ENCODE measurements at places on chromosomes 1 and 21.

GRCh38 chr1:179129702-179130473 is 48.0 kb downstream of the TOR3A start:
- DNase-seq: peak; percentile 71

DNA sequence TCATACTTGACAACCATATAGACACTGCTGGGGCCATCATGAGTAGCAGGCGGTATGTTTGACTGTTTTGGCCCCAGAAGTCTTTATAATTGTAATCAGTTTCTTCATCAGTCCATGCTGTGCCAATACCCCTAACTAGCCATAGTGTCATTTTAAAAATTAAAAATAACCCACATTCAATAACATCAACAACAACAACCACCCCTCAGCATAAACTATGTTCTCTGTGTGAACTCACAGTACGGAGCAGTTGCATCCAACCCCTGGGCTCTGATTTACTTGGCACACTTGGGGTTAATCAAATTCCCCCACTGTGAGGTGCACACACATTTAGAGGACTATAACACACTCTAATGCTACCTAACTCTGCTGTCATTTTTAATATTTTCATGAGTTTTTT is 553.7 kb downstream of the USP25 start:
- no peak for DNase-seq

GRCh38 chr1:33025761-33026160 is 10.9 kb downstream of the AK2 start:
- DNase-seq: no peak

- no peak for DNase-seq
Measured at GRCh38 chr1:77876884-77877283, 11.5 kb upstream of the NEXN start.

DNA sequence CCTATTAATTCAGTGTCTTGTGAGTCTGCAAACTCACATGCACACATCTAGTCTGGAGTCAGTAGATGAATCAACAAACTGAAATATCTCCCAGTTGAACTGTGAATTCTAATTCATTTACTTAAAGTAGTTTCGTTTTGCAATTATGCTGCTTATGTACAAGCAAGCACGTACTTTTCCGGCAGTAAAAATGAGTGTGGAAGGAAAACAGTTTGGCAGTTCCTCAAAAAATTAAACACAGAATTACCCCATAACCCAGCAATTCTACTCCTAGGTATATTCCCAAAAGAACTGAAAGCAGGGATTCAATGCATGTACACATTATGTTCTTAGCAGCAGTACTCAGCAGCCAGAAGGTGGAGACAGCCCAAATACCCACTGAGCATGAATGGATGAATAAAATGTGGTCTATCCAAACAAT is 49.3 kb downstream of the GNB1 start:
- no peak for DNase-seq

DNA sequence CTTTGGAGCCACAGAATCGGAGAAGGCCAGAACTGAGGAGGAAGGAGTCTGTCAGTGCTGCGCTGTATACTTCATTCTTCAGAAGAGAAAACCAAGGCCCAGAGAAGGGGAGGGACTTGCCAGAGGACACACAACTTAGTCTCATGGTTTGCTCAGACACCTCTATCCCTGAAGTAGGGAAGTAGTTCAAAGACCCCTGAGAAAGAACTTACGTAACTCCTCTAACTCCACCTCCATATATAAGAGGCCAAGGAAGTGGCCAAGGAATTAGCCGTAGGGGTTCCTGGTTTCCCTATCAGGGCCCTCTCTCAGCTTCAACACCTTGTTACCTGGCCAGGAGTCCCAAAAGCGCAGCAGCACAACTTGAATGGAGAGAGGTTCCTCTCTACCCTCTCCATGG is 580 bp upstream of the NECTIN4 start:
- no peak for DNase-seq

- DNase-seq: peak; percentile 43
Measured at GRCh38 chr1:182080955-182081582, 19.6 kb upstream of the ZNF648 start.

DNA sequence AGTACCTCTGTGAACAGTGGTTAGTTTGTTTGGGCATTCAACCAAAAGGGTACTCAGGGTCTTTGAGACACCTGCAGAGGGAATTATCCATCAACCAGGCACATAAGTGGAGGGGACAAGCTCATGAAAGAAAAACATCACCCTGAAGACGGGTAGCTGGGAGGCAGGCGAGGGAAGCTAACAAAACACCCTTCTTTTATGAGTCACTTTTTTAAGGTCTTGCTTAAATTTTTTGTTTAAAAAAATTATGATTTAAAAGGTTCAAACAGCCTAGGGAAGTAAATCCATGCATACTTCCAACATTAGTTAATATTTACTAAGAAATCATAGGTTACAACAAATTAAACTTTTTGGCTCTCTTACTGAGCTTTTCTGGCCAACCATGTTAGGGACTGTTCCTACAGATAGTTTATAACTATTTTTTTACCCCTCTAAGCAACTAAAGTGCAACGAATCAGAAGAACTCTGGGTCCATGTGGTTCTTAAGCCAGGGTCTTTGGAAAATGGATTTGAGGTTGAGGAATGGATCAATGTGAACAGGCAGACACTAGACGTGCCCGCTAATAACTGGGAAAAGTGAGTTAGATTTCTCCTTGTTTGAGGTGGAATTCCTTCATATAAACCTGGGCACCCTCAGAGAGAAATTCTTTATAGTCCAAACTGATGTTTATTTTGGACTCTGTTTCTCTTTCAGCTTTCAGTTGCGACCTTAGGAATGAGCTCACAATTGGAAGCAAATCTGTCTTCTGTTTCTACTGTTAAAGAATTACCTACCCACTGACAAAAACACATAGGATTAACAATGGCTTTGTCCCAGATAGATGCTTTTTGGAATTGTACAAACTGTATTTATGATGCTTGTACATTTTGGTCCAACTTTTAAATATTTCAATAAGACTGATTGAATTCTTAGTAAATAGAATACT is 123.0 kb downstream of the LYPLAL1 start:
- DNase-seq: no peak

DNA sequence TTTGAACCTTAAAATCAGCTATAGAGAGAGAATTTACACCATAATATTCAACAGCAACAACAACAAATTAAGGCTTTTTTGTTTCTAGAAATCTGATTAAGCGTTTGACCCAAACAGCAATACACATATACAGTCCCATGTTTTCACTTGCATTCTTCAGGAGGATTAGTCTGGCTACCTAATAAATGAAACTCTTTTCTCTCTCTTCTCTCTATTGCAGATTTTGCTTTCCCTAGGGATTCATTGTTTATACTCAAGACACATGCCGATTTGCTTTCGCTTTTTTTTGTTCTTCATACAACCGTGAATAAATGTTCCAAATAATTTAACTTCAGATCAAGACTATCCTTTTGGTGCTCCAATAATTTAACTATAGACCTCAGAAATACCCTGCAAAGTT is 162.4 kb upstream of the PTBP2 start:
- DNase-seq: no peak

- no peak for DNase-seq
Measured at GRCh38 chr1:113792986-113793385, 19.3 kb downstream of the RSBN1 start.

DNA sequence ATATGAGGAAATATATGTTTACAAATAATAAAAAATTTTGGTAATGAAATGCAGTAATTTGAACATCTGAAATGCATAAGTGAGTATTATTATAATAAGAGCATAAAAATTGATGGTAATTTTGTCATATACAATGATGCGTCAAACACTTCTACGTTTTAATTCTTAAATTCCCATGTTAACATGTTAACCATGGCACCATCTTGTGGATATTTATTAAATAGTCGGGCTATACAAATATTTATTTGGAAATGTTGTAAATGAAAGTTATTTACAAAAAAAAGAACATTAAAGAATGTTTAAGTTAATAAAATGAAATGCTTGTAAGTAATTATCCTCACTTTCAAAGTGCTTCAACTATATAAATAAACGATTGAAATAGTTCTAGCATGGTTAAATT is 57.2 kb upstream of the C1orf185 start:
- peak; percentile 12 for DNase-seq

DNA sequence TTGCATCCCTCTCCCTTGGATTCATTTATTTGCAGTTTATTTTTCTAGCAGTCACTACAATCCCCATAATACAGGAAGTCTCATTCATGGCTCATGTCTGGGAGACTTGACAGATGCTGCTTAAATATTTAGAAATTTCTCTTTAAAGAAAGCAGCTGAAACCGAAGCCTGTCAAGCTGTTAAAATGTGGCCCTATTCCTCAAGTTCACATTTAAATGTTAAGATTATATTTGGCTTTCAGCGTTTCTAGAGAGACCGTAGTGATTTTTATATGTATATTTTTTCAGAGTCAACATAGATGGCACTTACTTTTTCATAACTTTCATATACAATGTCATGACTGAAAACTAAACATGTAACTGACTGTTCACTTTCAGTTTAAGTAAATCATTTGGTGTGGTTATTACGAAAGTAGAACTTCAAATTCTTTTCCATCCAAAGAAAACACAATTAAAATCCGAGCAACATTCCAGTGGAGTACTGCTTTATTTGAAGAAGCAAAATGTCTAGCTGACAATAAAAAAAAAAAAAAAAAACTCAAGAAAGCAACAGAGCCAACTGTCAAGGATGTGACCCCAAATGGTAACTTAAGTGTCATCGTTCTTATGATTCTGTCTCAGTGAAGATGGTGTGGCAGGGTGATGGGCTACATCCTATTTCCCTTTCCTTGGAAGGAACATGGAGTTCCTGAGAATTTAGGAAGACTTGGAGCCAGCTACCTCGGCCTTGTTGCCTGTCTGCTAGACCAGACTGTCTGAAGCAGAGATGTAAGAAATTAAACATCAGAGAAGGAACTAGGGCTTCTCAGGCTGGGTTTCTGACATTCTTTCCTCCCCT is 37.8 kb downstream of the MIS18A start:
- no peak for DNase-seq

- DNase-seq: no peak
Measured at GRCh38 chr1:98393719-98394118, 267.8 kb upstream of the SNX7 start.

DNA sequence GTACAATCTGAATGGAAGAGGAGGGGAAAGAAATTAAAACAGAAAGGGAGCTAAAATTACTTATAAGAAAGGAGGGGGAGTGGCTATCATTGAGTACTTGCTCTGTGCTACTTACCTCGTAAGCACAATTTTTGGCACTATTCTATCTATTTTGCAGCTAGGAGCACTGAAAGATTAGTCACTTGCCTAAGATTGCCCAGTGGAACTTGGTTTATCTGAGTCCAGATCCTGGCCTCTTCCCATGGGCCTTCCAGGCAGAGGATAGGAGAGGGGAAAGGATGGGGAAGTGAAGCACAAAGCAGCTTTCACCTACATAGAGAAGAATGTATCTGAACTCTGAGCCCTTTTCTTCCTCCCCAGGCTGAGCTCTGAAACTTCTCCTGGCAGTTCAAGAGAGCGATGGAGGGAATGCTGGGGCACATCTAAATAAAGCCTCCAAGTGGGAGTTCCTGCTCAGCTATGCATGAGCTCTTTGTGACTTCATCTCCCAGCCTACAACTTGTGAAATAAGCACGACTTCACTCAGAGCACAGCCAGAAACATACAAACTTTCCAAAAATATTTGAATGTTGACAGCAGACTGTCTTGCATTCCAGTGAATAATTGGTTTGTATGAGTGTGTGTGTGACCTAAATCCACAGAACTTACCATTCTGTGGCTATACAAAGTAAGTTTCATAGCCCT is 29.4 kb downstream of the HMGB4 start:
- DNase-seq: no peak

- DNase-seq: no peak
Measured at GRCh38 chr1:246338098-246338497, 169.0 kb downstream of the SMYD3 start.

DNA sequence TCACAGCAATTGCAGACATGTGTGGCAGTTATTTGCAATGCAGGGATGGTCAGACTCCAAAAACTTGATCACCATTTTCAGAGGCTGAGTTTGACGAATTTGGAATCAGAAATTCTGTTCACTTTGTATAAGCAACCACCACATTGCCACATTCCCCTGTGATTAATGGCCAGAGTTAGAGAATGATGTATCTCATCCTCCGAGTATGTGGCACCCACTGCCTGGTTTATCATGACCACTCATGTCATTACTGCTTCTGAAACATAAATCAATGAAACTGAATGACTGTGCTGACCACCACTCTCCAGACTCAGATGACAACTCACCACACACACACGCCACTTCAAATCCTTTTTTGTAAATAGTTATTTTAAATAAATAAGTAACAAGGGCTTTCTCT is 66.6 kb upstream of the CACHD1 start:
- DNase-seq: no peak

- no peak for DNase-seq
Measured at GRCh38 chr1:201184307-201185122, 6.1 kb upstream of the IGFN1 start.

DNA sequence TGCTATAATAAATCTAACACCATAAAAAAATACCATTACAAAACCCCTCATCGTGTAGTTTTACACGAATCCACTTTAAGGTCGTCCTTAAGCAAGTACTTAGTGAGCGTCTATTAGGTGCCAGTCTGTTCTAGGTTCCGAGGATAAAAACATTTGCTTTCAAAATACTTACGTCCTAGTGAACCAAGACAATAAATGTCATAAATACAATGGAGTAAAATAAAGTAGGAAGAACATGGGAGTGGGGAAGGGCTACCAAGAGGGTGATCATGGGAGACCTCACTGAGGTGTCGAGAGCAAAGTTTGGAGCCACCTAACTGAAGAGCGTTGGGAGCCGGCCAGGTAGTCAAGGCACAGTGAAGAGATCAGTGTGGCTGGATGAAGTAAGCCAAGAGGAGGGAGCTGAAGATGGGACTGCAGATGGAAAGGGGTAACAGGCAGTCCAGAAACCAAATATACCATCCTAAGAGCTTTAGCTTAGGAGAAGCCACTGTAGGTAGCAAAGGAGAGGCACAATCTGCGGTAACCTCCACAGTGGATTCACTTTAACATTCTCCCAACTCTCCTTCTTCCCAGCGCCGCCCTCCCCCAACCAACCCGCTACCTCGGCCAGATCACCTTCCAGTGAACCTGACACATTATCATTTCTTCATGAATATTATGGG is 684 bp downstream of the LTN1 start:
- DNase-seq: no peak

DNA sequence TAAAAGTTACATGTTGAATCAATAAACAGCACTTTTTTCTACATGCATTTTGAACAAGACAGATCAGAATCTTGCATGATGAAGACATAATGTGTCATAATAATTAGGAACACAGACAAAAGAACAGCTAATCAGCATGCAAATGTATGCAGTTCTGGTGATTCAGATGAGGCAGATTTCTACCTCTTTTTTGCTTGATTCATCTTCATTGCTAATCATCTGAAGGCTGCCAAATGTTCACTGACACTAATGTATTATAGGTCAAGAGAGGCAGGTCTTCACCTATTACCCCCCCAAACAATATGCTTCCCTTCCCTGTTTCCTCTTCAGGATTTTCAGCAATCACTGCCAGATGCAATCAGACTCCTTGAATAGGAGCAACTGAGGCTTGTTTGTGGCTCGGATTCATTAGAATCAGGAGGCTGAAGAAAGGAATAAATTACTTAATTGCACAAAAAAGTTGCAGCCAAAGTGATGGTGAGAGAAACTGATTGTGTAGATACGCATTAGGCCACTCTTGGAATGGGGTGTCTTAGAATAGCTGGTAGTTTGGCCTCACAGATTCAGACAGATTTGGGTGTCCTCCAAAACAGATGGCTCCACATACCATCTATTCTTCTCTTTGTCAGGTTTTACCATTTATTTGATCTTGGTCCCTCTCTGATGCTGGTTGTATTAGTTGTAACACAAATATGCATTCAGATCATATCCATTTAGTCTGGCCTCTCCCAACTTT is 275.4 kb downstream of the RPS6KC1 start:
- DNase-seq: no peak

- peak; percentile 12 for DNase-seq
Measured at GRCh38 chr1:6612641-6613360, 730 bp upstream of the PHF13 start.

- DNase-seq: no peak
Measured at GRCh38 chr21:29947119-29947518, 7.3 kb upstream of the GRIK1 start.
